ENCODE measurements at places on chromosomes 1 and 21.

- no peak for DNase-seq
Observed at GRCh38 chr21:38646213-38646837, 148.0 kb upstream of the ERG start.

GRCh38 chr21:36654324-36654723 is 44.6 kb upstream of the SIM2 start:
- DNase-seq: no peak

DNA sequence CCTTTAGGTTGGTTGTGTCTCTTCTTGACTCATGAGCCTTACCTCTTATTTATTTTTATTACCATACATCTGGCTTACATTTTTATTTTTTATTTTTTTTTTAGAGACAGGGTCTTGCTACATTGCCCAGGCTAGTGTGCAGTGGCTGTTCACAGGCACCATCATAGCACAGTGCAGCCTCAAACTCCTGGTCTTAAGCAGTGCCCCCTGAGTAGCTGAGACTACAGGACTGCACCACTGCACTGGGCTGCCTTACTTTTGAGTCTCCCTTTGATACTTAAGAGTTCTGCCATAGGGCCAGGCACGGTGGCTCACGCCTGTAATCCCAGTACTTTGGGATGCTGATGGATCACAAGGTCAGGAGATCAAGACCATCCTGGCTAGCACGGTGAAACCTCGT is 76.4 kb upstream of the MACF1 start:
- no peak for DNase-seq

GRCh38 chr1:147475488-147475887 is 65.8 kb upstream of the BCL9 start:
- DNase-seq: no peak

- no peak for DNase-seq
Observed at GRCh38 chr21:31132574-31133242, 94.4 kb upstream of the KRTAP19-8 start.

DNA sequence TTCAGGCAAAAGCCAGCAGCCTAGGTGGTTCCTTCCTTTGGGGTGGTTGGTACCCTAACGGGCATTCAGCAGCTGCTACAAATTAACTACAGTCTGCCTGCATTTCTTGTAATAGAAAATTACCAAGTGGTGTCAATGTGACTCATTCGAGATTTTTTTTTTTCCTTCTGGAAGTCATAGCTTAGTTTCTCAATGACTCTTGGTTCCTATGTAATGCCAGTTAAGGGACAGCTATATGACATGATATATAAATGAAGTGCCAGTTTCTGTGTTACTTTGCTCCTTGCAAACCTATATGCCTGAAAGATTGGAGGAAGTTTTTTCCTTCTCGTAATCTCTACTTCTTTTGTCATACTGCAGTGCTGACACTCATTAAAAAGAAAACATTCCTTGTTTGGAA is 2.6 kb downstream of the MGST3 start:
- no peak for DNase-seq

GRCh38 chr1:96425382-96426129 is 296.0 kb upstream of the PTBP2 start:
- DNase-seq: no peak

DNA sequence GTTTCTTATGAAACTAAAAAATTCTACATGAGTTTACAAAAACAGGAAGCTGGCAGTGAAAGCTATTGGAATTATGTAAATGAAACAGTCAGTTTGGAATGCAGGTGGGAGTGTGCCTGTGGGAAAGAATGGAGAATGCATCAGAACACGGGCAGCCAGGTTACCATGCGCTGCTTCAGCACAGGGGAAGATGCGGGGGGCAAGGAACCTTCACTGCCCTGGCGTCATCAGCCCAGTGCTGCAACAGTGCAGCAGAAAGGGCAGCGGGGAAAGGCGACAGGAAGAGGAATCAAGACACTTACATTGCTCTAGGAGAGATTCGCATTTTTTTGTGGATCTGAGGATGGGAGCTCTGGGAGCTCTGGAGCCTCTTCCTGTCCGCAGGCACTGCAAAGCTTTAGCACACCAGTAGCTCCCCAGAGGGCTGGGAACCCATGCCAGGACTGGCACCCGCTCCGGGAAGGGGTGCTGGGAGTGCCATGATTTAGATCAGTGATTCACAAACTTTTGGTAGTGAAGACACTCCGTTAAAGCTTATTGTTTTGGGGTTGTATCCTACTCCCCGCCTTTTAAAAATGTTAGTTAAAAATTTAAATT is 64.1 kb upstream of the WDR26 start:
- peak; percentile 50 for DNase-seq

GRCh38 chr1:32736812-32737791 is 34.5 kb upstream of the SYNC start:
- no peak for DNase-seq

DNA sequence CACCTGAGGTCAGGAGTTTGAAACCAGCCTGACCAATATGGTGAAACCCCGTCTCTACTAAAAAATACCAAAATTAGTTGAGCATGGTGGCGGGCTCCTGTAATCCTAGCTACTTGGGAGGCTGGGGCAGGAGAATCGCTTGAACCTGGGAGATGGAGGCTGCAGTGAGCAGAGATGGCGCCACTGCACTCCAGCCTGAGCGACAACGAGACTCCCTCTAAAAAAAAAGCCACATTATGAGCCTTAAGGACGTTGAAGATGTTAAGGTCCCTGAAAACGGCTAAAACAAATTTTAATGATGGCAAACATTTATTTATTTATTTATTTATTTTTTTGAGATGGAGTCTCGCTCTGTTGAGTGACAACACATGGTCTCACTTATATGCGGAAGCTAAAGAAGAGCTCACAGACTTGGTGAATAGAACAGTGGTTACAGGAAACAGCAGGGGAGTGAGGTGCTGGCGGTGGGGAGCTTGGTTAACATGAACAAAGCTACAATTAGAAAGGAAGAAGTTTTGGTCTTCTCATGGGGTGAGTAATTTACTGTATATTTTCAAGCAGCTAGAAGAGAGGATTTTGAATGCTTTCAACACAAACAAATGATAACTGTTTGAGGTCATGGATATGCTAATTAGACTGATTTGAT is 47.1 kb downstream of the TCP10L start:
- DNase-seq: peak; percentile 21

DNA sequence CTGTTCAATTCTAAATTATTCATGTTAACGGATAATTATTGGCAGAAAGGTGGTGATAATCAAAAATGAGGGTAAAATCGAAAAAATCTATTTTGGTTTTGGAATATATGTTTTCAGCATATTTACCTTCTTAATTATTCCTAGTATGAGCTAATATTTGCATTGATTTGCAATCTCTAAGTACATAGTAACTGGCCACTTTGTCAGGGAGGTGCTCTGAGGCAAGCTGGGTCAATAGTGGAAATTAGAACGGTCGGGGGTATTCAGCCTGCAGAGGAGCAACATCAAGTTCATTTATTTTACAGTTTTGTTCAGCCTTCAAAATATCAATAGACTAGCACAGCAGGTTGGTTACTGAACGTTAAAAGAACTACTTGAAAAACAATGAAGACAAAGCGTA is 1.8 kb downstream of the OTUD7B start:
- no peak for DNase-seq

- no peak for DNase-seq
Observed at GRCh38 chr1:38152351-38153065, 105.9 kb upstream of the POU3F1 start.

GRCh38 chr1:160078512-160079195 is 2.7 kb upstream of the KCNJ9 start:
- no peak for DNase-seq

DNA sequence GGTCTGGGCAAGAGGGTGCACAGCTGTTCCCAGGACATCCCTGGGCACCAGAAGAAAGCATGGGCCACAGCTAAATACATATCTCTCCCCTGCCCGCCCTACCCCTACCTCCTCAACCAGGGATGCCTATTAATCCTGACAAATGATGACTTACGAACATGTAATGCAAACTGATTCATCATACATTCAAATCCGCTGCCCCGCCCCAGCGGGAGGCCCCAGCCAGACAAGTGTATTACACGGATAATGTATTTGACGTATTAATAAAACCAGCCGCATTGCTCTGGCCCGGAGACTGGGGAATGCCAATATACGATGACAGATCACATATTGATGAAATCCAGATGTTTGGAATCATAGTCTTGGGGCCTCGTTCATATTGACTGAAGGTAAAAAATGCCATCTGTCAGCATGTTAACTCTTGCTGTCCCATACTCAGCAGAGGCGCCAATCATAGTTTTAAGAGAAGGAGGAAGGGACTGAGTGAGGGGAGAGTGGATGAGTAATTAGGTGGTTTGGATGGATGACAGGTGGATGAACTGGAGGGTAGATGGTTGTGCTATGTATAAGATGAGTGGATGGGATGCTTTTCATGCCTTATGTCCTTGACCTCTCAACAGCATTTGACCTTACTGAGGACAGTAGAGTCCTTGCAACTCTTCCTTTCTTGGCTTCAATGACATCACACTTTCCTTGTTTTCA is 68.2 kb downstream of the TMEM53 start:
- no peak for DNase-seq

- DNase-seq: no peak
Observed at GRCh38 chr1:32199043-32199716, 1.2 kb upstream of the CCDC28B start.

- DNase-seq: no peak
Observed at GRCh38 chr1:86776108-86776507, 71.7 kb downstream of the SH3GLB1 start.

- no peak for DNase-seq
Observed at GRCh38 chr1:185112356-185112755, 44.4 kb downstream of the TRMT1L start.

- peak; percentile 30 for DNase-seq
Observed at GRCh38 chr1:7418442-7419080, 352.5 kb upstream of the VAMP3 start.

DNA sequence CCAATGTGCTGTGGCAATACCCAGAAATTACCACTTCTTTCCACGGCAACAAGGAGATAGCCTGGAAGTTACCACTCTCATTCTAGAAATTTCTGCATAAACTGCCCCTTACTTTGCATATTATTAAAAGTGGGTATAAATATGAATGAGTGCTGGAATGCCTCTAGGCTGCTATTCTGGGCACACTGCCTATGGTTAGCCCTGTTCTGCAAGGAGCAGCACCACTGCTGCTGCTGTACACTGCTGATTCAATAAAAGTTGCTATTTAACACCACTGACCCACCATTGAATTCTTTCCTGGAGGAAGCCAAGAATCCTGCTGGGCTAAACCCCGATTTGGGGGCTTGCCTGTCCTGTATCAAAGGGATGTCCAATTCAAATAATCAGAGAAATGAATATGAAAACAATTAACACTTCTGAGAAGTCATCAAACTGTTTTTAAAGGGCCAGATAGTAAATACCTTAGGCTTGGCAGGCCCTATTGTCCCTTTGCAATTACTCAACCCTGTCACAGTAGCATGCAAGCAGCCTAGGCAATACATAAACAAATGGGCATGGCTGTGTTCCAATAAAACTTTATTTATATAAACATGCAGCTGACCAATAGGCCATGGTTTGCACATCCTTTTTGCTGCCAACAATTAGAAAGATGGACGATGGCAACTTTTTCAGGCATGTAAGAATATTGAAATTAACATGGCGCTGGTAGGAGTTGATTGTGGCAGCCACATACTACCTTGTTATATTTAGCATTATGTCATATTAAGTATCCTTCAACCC is 369.4 kb upstream of the B3GALT2 start:
- DNase-seq: no peak

DNA sequence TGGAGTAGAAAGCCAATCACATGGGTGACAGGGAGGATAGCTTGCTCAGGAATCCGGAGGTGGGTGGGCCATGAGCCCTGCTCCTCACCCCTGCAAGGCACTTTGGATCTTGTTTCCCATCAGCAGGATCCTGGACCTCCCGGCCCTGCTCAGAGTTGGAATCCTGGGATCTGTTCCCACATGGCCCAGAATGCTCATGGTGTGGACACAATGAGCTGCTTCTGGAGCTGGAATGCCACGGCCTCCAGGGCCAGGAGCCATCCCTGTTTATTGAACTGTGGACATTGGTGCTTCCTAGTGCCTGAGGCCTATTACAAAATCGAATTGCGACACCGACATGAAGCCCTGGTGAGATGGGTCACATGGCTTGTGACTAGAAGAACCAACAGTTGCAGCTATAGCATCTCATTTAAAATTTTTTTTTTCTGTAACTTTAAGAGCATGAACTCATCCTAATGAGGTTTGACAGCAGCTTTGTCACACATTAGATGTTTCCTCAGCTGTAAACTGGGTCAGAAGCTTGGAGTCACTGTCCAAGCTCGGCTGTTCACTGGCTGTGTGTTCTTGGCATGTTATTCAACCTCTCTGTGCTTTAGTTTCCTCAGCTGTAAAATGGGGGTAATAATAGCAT is 40.4 kb upstream of the GOLT1A start:
- DNase-seq: no peak

DNA sequence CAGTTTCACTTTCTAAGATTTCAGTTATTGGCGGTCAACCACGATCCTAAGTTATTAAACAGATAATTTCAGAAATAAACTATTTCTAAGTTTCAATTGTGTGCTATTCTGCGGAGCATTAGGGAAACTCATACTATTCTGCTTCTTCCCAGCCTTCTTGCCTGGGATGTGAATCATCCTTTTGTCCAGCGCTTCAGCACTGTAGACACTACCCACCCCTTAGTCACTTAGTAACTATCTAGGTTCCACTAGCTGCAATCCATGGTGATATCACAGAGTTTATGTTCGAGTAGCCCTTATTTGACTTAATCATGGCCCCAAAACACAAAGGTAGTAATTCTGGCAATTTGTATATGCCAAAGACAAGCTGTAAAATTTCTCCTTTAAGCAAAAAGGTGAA is 279.9 kb upstream of the ADAMTS5 start:
- no peak for DNase-seq

GRCh38 chr1:49319426-49319963 is 542.8 kb upstream of the BEND5 start:
- no peak for DNase-seq

DNA sequence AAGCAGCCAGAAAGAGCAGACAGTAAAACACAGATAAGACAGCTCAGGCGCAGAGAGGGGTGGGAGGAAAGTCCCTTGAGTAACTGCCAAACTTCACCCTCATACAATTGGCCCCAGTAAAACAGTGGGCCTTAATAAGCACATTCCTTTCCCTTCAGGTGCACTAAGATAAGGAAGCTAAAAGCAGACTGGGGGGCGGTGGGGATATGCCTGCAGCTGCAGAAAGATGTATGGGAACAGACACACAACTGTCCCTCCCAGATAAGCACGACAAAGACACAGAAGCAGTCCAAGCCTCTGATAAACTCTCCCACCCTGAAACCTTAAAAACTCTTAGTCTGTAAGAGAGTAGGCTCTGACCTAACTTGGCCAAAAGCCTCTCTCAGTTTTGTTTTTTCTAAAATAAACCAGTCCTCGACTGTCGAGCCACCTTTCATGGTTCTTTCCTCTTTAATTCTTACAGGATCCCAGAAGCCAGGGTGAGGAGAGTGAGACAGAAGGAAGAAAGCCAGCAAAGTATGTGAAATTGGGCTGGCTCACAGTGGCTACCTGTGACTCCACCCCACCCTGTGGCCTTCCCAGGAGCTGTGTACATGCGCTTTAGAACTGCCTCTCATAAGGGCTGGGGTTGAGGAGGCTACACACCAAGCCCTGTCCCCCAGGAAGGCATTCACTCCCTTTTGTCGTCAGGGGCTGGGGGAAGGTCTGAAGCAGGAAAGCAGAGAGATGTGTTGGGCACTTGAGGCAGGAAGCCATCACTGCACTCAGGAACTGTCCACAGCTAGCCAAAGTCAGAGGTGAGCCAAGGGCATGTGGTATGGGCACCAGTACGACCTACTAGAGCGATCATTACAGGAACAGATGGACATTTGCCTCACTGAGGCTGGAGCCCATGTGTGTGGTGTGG is 4.6 kb downstream of the PGLYRP4 start:
- no peak for DNase-seq

GRCh38 chr1:63524201-63524600 is 876 bp downstream of the EFCAB7 start:
- no peak for DNase-seq

All from mesothelial cell of epicardium (in vitro differentiated cells).